T-cell (primary cell): ENCODE measurements at places on chromosomes 3 and 15. TPM values are rescaled to one million over a fixed set of nuclear protein-coding genes. Genes with fewer than 3 reads are reported as not detected.

- DNase-seq: no peak
Measured at GRCh38 chr15:91047545-91048199, 25.3 kb upstream of the VPS33B start.

Gene LRRC34
- total RNA-seq: 0.92 TPM

DNA sequence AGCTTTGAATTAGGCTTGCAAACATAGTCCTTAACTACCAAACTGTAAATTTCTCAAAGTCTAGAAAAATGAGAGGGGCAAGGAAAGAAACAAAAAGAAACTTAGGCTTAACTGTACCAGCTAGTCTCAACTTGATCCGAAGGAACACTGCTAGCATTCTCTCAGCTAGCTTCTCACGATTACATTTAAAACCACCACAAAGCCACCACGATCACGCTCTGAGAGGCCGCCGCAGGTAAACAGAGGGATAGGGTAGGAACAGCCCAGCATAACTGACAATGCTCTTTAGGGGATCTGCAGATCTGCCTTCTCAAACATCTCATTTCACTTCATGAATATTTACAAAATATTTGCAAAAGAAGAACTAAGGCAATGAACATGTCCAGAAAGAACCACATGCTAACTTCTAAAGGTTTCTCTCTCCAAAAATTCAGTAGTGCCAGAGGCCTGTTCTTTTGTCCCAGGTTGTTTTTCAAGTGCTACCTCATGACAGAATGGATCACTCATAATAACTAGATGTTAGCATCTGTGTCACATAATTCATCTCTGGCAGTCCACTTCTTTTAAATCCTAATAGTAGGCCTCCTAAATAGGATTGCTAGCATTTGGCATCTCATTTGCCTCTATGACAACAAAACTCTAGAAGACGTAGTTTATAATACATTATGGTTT lies 18.9 kb downstream of the VGLL4 start:
- DNase-seq: peak; percentile 11

Gene ZNF774
- total RNA-seq: 0.61 TPM

DNA sequence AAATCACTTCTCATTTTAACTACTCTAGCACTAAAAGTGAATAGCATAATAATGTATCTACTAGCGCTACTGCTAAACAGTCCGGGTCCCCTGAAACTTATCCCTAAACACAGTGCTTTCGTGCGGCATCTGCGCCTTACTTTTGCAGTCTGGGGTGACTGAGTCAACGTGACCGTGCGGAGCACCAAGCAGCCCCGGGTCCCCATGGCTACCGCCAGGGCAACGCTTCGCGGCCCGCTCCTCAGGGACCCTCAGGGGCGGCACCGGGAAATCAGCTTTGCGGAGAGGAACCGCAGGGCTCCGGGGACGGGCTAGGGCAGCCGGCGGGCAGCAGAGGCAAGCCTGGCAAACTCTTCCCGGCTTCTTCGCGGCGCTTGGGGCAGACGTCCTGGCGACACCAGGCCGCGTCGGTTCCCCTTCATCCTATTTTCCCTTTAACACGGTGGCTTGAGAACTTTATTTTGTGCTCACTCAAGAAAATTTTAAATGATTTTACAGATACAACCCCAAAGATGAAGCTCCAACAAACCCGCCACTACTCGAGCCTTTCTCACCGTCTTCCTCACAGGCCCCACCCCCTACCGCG lies 757 bp upstream of the DIPK2A start:
- peak; percentile 22 for DNase-seq

Gene SHF
- total RNA-seq: 6.5 TPM

DNA sequence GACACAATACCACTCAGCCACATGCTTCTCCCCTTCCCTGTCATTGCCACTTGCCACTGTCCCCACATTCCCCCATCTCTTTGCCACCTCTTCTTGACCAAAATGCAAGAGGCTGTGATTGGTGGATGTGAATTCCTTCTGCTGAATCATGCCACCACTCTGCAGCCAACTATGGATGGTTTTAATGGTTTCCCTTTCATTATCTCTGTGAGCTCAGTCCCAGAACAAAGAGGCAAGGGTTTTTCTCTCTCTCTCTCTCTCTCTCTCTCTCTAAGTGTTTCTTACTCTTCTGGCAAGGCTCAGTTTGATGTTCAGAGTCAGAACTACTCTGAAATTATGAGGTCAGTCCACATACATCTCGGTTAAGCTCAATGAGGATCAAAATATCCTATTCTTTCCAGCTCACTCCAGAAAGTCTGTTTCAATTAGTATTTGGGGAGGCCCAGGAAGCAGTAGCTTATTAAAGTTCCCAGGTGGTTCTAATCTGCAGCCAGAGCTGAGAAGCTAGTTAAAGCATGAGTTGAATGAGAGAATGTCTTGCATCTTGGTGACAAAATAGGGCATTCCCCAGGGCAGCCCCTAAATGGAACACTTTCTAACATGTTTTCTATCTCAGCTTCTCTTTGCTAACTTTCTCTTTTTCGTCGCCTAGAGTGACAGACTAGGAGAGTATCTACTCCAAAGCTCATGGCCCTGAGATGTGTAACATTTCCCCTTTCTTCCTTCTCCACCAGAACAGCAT lies 8.5 kb upstream of the ILDR1 start:
- no peak for DNase-seq
